Epithelial cell of proximal tubule (primary cell): ENCODE measurements at places on chromosomes 1 and 21. TPM values are rescaled to one million over a fixed set of nuclear protein-coding genes. Genes with fewer than 3 reads are reported as not detected.

- DNase-seq, result no peak
Observed at GRCh38 chr1:101079341-101079740, 53.8 kb upstream of the DPH5 start.

DNA sequence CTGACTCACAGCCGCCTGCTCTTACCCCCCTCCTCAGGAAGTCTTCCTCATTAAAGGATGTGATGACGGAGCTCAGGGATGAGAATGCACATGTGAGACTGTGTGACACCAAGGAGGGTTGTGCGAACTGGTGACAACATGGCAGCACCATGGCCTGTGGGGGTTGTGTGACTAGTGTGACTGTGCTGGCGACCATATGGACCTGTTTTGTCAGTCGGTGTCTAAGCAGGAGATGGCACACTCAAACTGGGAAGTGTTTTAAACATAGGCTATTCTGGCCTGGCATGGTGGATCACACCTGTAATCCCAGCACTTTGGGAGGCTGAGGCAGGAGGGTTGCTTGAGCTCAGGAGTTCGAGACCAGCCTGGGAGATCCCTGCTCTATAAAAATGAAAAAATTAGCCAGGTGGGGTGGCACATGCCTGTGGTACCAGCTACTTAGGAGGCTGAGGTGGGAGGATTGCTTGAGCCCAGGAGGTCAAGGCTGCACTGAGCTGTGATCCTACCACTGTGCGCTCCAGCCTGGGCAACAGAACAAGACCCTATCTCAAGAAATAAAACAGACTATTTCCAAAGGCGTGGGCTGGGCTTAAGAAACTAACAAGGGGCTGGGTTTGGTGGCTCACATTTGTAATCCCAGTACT lies 7.4 kb downstream of the TRNP1 start:
- DNase-seq, result no peak

GRCh38 chr1:6102532-6102845 lies 56.8 kb downstream of the KCNAB2 start:
- DNase-seq, result no peak

DNA sequence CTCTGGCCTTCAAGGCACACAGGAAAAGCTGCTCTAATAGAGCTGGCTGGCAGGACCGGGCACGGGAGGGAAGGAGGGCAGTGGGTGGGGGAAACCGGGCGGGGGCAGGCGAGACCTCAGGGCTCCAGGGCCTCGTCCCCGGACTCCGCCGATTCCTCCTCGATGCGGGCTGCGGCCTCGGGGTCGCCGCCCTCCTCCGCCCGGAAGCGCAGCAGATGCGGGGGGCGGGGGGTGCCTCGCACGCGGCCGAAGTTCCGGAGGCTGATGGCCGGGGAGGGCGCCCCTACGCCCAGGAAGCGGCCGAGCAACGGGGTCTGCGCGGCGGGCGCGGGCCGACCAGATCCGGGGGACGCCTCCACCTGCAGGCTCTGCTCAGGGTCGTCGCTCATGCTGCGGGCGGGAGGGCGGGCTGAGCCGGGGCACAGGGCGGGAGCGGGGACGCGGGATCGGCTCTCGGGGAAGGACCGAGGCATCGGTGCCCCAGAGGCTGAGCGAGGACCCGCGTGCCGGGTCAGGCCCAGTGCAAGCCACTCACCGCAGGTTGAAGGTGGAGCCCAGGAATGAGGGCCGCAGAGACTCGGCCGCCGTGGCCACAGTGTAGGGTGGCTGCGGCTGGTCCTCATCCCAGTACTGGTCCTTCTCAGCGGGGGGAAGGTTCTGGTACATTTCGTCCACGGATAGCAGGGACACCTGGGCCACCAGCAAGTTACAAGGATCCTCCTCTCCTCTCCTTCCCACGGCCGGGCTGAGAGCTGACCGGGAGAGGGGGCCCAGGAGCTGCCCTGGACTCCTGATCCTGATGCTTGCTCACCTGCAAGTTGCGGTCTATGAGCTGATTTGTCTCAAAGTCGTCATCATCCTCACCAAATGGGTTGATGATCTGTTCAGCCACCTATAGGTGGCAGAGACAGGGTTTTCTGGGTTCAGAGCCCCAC lies 3.6 kb downstream of the BEST4 start:
- no peak for DNase-seq

DNA sequence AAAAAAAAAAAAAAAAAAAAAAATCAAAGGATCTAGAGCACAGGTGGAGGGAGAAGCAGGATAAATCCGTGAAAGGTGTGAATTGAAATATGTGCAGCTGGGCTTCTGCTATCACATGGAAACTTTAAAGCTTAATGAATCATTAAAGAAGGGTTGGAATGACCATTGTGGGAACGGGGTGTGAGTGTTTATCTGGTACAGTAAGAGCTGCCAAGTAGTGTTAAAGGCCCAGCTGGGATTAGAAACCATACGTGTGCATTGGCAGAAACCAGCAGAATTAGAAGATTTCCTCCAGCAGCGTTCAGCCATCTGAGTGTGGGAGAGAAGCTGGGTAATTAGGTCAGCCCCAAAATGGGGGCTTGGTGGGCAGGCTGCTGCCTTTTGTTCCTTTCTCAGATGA lies 13.5 kb downstream of the FALEC start:
- DNase-seq, result no peak

DNA sequence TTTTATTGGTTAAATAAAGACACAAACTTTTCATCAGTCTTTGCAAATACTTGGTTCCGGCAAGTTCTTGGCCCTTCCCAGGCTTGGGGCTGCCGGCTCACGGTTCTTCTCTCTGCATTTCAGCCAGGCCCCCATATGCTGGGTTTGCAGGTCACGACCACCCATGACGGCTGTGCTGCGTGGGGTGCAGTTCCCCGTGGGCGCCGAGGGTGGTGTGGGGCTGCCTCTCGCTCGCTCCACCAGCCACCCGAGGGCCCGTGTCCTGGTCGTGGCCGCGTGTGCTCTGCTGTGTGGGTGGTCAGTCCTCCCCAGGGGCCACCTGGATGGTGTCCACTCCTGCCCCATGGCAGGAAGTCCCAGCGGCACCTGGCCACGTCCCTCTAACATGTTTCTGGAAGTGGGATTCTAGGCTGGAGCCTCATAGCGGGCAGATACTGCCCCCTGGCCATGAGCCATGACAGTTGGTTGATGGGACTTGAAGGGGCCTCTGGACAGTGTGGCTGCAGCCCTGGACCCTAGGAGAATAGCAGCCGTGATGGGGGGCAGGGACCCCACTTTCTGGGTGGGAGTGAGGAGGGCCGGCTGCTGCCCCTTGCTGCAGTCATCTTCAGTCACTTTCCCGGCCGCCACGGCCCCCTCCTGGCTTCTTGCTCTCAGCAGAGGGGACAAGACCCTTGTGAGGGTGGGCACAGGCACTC lies 46.3 kb downstream of the SKI start:
- no peak for DNase-seq

DNA sequence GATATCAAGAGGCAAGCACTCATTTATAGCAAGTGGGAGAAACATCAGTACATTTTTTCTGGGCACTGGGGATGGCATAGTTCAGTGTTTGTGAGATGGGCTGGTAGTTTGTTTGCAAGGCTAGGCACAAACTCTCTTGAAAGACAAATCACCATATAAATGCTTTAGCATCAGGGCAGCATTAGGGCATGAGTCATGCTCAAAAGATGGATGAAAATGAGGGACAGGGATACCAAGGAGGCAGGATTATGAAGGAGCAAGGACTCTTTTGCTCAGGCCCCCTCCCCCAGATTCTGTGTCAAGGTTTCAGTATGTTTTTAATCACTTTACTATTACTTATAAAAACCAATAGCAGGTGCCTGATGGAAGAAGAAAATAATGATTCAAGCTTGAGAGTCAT lies 43.9 kb upstream of the CAMK1G start:
- DNase-seq, result no peak

- DNase-seq, result no peak
Observed at GRCh38 chr1:223682502-223682901, 17.0 kb upstream of the CAPN8 start.

DNA sequence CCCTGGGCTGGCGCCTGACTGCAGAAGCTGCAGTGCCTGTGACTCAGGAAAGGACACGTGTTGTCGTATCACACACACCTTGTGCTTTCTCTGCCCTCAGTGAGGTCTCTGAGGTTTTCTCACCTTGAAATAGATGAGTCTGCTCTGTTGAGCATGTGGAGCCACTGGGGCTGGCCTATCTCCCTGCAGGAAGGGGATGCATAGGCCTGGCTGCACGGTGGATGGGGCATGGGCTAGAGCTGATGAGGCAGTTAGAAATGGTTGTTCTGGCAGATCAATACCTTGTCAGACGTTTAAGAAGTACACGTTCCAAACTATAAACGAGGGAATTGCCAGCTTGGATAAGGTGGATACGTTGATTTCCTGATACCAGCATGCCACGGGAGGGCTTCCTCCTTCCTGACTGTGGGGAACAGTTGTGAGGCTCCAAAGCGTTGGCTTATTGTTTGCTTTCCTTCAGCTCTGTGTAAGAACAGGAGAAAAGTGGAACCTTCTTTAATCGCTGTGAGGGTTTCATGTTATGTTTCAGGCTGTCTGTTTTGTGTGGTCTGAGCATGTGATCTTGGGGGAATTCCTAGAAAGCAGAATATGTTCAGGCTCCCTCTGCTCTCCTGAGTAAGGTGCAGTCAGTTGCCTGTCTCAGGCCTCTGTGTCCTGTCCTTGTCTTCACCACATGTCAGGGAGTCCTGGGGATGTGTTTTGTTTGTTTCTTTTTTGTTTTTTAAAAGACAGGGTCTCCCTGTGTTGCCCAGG lies 44.8 kb downstream of the PCNT start:
- DNase-seq, result no peak

GRCh38 chr1:17908945-17909344 lies 153.8 kb downstream of the ACTL8 start:
- DNase-seq, result no peak

GRCh38 chr1:25245809-25246599 lies 1.2 kb downstream of the RSRP1 start:
- DNase-seq, result no peak

GRCh38 chr1:40844079-40844478 lies 18.1 kb downstream of the CITED4 start:
- DNase-seq, result no peak

DNA sequence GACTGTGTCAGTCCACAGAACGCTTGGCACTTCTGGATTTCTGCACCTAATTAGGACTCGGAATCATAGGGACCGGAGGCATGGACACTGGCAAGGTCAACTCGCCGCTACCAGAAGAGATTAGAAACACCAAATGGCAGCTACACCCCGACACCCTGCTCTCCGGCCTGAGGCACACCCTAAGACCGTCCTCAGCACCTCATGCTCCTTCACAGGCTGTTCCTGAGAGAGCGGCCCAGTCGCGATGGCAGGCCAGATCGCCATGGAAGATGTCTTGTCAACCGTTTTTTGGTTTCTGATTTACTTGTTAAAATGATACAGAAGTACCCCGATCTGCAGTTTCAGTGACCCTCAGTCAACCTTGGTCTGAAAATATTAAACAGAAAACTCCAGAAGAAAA lies 46.8 kb downstream of the NPHP4 start:
- DNase-seq, result no peak

- no peak for DNase-seq
Observed at GRCh38 chr1:9684801-9685200, 33.3 kb downstream of the PIK3CD start.

- DNase-seq, result no peak
Observed at GRCh38 chr1:24560361-24560760, 4.5 kb downstream of the NCMAP start.

ACTN2 gene
- 0.07 and 0.52 TPM in 2 replicates for total RNA-seq

AADACL3 gene
- not detected in 2 replicates for total RNA-seq

CRABP2 gene
- 12.2 and 77.1 TPM in 2 replicates for total RNA-seq

PM20D1 gene
- total RNA-seq, result not detected in 2 replicates

TAS1R1 gene
- not detected in 2 replicates for total RNA-seq

NRIP1 gene
- total RNA-seq, result 53.5 and 81.1 TPM in 2 replicates

ECE1 gene
- total RNA-seq, result 98.7 and 115 TPM in 2 replicates

PRKAA2 gene
- 6.4 and 8.4 TPM in 2 replicates for total RNA-seq

RGSL1 gene
- total RNA-seq, result not detected in 2 replicates

SLFNL1 gene
- total RNA-seq, result 0.07 TPM in 1 of 2 replicates, not detected in the other

SLC16A4 gene
- total RNA-seq, result 9.2 and 12.4 TPM in 2 replicates
